ENCODE measurements at places on chromosomes 4 and X.

GRCh38 chr4:7335344-7336066 lies 99.2 kb downstream of the PSAPL1 start:
- DNase-seq = no peak

GRCh38 chrX:139680356-139680755 lies 27.6 kb downstream of the MCF2 start:
- DNase-seq = no peak

DNA sequence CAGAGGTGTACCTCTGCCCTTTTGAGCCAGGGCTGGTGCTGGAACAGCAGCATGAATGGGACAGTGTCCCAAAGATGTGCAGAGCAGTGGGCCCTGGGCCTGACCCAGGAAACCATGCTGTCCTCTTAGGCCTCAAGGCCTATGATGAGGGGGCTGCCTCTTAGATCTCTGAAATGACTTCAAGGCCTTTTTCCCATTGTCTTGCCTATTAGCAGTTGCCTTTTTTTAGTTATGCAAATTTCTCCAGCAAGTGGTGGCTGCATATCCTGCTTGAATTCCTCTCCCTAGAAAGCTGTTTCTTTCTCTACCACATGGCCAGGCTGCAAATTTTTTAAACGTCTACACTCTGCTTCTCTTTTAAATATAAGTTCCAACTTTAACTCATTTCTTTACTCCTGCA lies 160.3 kb downstream of the CFAP299 start:
- no peak for DNase-seq

DNA sequence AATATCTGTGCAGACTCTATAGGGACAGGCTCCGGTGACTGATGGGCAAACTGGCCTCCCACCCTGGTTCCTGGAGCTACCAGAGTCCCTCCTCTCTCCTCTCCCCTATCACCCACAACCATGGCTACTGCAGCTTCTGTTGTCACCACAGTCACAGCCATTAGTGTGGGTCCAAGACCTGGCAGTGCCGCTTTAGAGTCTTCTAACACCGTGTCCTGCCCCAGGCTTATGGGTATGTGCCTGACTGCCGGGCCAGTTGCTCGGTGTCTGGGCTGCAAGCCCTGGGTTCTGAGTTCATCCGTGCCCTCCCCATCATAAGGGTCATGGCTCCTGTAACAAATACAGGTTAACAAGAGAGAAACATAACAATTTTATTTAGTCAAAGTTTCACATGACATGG lies 85.4 kb downstream of the FNIP2 start:
- no peak for DNase-seq

DNA sequence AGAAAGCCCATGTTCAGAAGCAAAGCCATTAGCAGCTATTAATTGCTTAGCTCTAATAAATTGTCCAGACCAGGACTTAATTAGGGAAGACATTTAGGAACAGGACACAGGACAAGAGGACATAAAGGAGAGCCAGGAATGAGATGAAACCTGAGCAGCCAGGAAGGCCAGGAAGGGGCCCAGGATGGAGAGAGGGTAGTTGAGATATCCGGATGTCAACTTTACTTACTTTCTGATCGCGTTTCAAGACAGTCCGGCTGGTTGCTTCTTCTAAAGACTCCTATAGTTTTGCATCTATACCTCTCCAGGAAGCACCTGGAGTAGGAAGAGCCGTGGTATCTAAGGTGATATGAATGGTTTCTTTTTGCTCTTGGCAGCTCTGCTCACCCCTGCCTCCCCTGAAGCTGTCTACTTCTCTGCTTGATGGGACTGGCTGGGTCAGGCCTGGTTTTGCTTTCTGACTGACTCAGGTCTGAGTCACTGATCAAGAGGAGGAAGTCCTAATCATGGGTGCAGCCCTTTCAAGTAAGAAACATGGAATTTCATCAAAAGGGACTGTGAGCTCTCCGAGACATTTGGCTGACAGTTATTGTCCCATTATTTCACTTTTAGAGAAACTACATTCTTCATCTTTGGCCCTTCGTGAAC lies 733.3 kb downstream of the RPA4 start:
- DNase-seq = no peak

DNA sequence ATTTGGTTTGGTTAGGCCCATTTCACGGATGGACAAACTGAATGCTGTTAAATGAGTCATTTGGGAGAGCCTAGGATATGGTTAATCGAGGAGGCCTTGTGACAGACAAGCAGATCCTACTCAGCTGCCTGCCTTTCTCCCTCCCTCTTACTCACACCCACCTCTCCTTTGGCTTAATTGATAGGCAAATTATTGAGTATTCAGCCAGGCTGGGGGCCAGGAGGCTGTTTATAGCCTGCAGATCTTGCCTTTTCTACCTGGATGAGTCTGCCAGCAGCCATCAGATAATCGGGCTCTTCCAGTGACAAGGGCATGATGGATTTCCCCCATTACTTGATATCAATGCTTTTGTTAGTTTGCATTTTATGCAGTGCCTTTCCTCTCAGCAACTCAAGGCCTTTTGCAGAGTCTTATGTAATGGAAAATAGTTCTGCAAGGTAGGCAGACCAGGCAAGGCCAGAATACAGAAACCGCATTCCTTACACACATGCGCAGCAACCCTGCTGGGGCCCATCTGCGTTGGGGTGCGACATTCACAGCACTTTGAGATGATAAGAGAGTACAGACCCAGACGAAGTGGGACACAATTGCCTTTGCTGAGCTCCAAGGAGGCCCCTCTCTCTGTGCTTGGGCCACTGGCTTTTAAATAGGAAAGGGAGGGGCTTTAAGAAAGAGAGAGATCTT lies 96.2 kb upstream of the ATP6AP2 start:
- no peak for DNase-seq

- DNase-seq = no peak
Measured at GRCh38 chr4:26380740-26381139, 59.9 kb downstream of the RBPJ start.

- peak; percentile 7 for DNase-seq
Measured at GRCh38 chr4:87093443-87094123, 126.8 kb downstream of the KLHL8 start.

DNA sequence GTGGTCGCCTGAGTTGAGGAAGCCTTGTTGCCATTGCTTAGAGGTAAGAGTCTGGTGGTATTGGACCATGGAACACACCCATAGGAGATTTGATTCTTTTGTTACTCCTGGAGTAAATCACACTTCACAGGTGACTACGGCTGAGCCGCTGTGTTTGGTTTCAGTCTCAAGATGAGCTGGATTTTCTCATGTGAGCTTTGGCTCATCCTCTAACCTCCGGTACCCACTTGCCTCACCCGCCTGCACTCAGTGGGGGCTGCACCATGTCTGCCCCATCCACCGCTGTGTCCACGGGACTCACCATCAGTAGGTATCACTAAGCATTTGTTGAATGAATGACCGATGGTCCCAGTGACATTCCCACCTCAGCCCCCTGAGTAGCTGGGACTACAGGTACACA lies 52.7 kb downstream of the HTT-AS start:
- no peak for DNase-seq

- no peak for DNase-seq
Measured at GRCh38 chr4:128812442-128813235, 3.1 kb downstream of the JADE1 start.

GRCh38 chr4:6694177-6694901 lies 661 bp downstream of the S100P start:
- no peak for DNase-seq
